Upper lobe of right lung (tissue), 1 donor: ENCODE measurements at places on chromosomes 11 and 22. TPM values are rescaled to one million over a fixed set of nuclear protein-coding genes. Genes with fewer than 3 reads are reported as not detected.

Gene P4HA3
- 0.96 TPM for total RNA-seq

GRCh38 chr11:2931771-2932738 lies 2.8 kb upstream of the PHLDA2 start:
- DNase-seq = peak; percentile 65
- no peaks in the 10 kb centered on the region for H3K36me3 ChIP-seq
- no peak overlapping the region for H3K27ac ChIP-seq
- peaks cover 13% of the 10 kb centered on the region for H3K27me3 ChIP-seq
- peaks cover 18% of the 10 kb centered on the region for H3K4me1 ChIP-seq

GRCh38 chr11:70191495-70192140 lies 11.5 kb upstream of the FADD start:
- no peaks in the 10 kb centered on the region for H3K4me1 ChIP-seq
- DNase-seq = peak; percentile 87
- no peak overlapping the region for H3K27ac ChIP-seq

Gene C22orf42
- total RNA-seq = not detected

DNA sequence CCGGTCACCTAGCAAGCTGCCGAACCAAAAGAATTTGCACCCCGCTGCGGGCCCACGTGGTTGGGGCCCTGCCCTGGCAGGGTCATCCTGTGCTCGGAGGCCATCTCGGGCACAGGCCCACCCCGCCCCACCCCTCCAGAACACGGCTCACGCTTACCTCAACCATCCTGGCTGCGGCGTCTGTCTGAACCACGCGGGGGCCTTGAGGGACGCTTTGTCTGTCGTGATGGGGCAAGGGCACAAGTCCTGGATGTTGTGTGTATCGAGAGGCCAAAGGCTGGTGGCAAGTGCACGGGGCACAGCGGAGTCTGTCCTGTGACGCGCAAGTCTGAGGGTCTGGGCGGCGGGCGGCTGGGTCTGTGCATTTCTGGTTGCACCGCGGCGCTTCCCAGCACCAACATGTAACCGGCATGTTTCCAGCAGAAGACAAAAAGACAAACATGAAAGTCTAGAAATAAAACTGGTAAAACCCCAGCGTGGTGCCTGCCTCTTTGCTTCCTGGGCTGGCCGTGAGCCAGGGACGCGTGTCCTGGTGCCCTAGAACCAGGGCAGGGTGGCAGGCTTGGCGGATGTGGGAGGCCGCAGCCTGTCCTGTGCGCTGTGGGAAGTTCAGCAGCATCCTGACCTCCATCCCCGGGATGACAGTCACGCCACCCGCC lies 13.2 kb downstream of the CCND1 start:
- no peak overlapping the region for H3K27ac ChIP-seq
- H3K27me3 ChIP-seq = no peaks in the 10 kb centered on the region
- DNase-seq = peak; percentile 54
- H3K4me1 ChIP-seq = no peaks in the 10 kb centered on the region
- H3K4me3 ChIP-seq = no peak overlapping the region

- no peak overlapping the region for H3K4me3 ChIP-seq
- no peak overlapping the region for H3K27ac ChIP-seq
- peak; percentile 41 for DNase-seq
- no peaks in the 10 kb centered on the region for H3K36me3 ChIP-seq
- no peaks in the 10 kb centered on the region for H3K4me1 ChIP-seq
These were observed 48.0 kb downstream of the IGF2 start for GRCh38 chr11:2091112-2091746.

- H3K27ac ChIP-seq = peak overlapping the region; percentile 90
- peak overlapping the region; percentile 94 for H3K4me3 ChIP-seq
- no peaks in the 10 kb centered on the region for H3K27me3 ChIP-seq
- H3K36me3 ChIP-seq = no peaks in the 10 kb centered on the region
- DNase-seq = peak; percentile 85
- peaks cover 59% of the 10 kb centered on the region for H3K4me1 ChIP-seq
These were observed 759 bp downstream of the CPT1A start for GRCh38 chr11:68840661-68841653.

DNA sequence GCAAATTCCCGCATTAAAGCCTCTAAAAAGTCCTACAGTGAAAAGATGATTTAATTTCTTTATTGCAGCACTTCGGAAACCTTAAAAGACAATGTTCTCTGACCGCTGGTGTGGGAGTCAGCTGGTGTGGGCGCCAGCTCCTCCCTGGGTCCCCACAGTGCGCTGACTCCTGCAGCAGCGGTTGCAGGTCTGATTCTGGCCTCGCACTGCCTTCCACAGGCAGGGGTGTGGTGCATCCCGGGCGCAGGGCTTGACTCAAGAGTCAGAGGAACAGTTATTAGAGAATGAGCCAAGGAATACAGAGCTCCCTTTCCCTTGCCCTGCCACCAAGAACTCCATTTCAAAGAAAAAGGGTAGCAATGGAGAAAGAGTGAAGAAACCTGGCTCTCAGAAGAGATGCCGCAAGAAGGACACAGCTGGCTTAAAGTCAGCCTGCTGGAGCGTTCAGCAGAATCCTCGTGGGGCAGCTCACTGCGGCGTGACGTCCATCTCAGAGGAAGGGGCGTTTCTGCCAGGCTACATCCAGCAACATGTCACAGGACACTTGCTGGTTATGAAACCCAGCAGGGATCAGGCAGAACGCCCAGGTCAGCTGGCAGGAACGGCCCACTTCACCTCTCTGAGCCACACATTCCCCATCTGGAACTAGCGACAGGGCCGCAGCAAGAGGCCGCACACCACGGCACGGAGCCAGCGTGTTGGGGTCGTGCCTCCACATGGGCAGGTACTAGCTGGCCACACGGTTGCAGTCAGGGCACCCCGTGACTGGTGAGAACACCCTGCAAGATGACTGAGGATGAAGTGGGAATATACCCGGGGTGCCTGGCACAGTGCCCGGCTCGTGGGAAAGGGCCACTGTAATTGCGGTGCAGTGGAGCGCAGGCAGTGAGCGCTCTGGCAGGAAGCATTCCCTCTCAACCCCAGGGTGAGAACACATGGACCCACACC lies 18.1 kb upstream of the EFCAB6 start:
- no peaks in the 10 kb centered on the region for H3K36me3 ChIP-seq
- peak overlapping the region; percentile 78 for H3K27ac ChIP-seq
- peaks cover 3% of the 10 kb centered on the region for H3K4me1 ChIP-seq
- peak; percentile 71 for DNase-seq
- H3K27me3 ChIP-seq = no peaks in the 10 kb centered on the region

Gene RNF26
- total RNA-seq = 23.2 TPM

Gene MFRP
- not detected for total RNA-seq

Gene NXPE4
- total RNA-seq = not detected

DNA sequence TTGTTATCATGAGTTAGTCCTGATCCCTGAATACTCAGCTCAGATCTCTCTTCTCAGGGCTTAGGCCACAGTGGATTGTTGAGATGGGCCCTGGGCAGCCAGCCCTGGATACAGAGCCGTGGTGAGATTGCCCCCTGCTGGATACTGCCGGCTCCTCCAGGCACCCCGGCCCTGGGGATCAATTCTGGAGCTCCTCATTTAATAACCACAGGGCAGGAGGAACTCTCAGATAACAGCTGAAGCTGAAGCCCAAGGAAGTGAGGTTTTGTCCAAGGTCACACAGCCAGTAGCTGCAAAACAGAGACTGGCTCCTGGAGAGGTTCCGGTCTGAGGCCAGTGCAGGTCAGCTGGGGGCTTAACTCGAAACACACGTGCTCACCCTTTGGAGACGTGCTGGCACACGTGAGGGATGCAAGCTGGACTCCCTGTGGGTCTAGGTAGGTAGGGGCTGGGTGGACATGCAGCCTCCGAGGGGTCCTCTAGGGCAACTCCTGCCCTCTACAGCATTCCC lies 16.0 kb downstream of the USH1C start:
- no peak overlapping the region for H3K27ac ChIP-seq
- no peak overlapping the region for H3K4me3 ChIP-seq
- H3K27me3 ChIP-seq = no peaks in the 10 kb centered on the region
- no peak for DNase-seq
- H3K4me1 ChIP-seq = no peaks in the 10 kb centered on the region
- H3K36me3 ChIP-seq = no peaks in the 10 kb centered on the region
